ENCODE measurements at places on chromosomes 12 and 14. TPM values are rescaled to one million over a fixed set of nuclear protein-coding genes. Genes with fewer than 3 reads are reported as not detected.
A peak's percentile ranks its signal among the peaks of the same experiment; 100 is the strongest.

Gene DPPA3
- polyA plus RNA-seq: not detected

DNA sequence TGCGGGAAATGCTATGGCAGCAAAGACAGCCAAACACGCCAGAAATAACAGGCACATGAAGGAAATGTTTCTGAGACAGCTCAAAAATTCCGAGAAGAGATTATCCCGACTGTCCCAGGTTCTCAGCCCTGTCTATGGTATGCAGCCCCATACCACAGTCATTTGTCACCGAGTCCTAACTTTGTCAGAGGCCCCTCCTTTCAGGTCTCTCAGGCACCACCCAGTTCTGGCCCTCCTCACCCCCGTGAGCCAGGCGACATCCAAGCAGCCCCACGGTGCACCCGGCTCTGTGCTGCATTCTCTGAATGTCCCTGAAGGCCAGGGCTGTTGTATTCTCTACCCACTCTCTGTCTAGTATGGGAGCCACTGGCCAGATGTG, 24.0 kb downstream of the SSH1 start:
- peaks cover 8% of the 10 kb centered on the region for H3K4me1 ChIP-seq
- H3K27ac ChIP-seq: no peak overlapping the region
- H3K4me3 ChIP-seq: no peak overlapping the region
- DNase-seq: no peak
- peaks cover 4% of the 10 kb centered on the region for H3K36me3 ChIP-seq

- peak overlapping the region; percentile 21 for H3K4me3 ChIP-seq
- peaks cover 31% of the 10 kb centered on the region for H3K4me1 ChIP-seq
- DNase-seq: no peak
- peak overlapping the region; percentile 7 for H3K27ac ChIP-seq
These were observed 536.3 kb upstream of the CCDC196 start for GRCh38 chr14:65949711-65950516.

- H3K36me3 ChIP-seq: peaks cover under 1% of the 10 kb centered on the region
- no peak overlapping the region for H3K4me3 ChIP-seq
- no peak overlapping the region for H3K27ac ChIP-seq
- H3K4me1 ChIP-seq: no peaks in the 10 kb centered on the region
- DNase-seq: no peak
These were observed 291.8 kb upstream of the TBX3 start for GRCh38 chr12:114975640-114976310.

GRCh38 chr12:18683327-18684013, 54.3 kb downstream of the PLCZ1 start:
- no peak for DNase-seq
- H3K36me3 ChIP-seq: no peaks in the 10 kb centered on the region
- H3K4me1 ChIP-seq: no peaks in the 10 kb centered on the region
- no peaks in the 10 kb centered on the region for H3K27me3 ChIP-seq

Gene PLA2G1B
- 0.77 TPM for polyA plus RNA-seq

DNA sequence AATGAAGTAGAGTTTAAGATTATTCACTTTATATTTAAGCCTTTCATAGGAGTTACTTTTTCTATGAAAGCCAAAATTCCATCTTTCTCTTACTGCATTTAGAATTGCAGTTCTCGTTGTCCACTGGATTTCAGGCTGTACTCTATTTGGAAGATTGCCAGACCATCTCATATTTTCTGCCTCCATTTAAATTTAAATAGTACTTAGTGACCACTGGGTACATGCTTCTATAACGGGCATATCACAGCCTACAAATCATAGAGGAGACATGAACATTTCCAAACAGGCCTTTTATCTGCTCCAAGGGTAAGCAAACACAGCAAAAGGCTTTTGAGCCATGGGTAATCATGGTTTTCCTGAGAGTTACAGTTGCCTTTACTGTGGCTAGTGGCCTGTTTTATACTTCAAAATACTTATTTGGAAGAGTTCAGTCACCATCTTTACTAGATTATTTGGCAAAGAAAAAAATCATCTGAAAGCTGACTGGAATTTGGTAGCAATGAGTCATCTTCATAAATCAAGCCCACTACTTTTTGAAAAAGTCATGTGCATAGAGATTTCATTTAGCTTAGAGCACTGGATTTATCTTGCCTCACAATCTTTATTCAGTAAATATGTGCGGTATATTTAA, 15.7 kb downstream of the ANO6 start:
- H3K4me3 ChIP-seq: no peak overlapping the region
- H3K27ac ChIP-seq: no peak overlapping the region
- DNase-seq: no peak
- no peaks in the 10 kb centered on the region for H3K36me3 ChIP-seq

DNA sequence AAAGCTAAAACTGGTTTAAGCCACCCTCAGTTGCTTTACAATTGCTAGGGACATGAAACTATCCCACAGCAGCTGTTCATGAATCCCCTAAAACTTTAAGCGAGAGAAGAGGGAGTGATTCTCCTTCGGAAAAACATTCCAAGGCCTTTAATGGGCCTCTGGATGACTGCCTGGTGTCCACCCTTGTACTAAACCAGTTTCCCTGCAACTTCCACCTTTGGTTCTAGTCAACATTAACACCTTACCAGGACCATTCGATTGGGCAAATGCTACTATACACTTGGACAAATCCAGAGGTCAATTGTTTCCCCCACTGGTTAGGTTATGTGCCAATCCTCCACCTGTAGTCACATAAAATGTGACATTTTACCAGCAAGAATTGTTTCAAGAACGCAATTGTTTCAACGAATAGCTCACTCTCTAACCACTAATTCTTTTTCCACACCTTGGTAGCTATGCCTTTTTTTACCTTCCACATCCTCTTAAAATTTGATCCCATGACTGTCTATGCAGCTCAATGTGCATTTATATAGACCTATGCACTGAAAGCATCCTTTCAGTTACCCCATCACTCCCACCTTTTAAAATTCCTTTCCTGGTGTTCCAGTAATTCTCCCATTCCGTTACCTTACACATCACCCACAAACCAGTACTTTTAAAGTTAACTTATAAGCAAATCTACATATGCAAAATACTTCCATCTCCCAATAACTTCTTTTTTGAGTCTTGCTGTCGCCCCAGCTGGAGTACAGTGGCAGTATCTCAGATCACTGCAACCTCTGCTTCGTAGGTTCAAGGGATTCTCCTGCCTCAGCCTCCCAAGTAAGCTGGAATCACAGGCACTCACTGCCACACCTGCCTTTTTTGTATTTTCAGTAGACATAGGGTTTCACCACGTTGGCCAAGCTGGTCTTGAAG, 3.6 kb downstream of the UBC start:
- H3K27ac ChIP-seq: peak overlapping the region; percentile 33
- peaks cover 21% of the 10 kb centered on the region for H3K36me3 ChIP-seq
- H3K27me3 ChIP-seq: no peaks in the 10 kb centered on the region
- peaks cover 36% of the 10 kb centered on the region for H3K4me1 ChIP-seq
- no peak for DNase-seq

Gene MIPOL1
- not detected for polyA plus RNA-seq

DNA sequence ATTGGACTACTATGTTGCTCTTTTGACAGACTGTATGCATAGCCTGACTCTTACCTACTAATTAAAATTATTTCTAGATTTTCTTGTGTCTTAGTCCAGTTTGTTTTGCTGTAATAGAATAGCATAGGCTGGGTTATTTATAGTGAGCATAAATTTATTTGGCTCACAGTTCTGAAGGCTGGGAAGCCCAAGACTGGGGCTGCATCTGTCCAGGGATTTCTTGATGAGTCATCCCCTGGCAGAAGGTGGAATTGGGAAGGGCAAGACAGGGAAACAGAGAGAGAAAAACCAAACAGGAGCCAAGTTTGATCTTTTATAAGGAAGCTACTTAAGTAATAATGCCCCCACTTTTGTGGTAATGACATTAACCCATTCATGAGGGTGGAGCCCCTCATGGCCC, 759.2 kb upstream of the LRFN5 start:
- H3K4me3 ChIP-seq: no peak overlapping the region
- H3K36me3 ChIP-seq: no peaks in the 10 kb centered on the region
- no peaks in the 10 kb centered on the region for H3K27me3 ChIP-seq
- no peak for DNase-seq

DNA sequence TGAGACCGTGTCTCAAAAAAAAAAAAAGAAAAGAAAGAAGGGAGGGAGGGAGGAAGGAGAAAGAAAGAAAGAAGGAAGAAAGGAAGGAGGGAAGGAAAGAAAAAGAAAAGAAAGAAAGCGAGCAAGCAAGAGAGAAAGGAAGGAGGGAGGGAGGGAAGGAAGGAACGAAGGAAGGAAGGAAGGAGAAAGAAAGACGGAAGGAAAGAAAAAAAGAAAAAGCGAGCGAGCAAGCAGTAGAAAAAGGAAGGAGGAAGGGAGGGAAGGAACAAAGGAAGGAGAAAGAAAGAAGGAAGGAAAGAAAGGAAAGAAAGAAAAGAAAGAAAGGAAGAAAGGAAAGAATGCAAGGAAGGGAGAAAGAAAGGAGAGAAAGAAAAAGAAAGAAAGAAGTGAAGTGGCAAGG, 504.0 kb downstream of the GLT1D1 start:
- H3K27ac ChIP-seq: no peak overlapping the region
- no peaks in the 10 kb centered on the region for H3K4me1 ChIP-seq
- no peaks in the 10 kb centered on the region for H3K36me3 ChIP-seq
- H3K27me3 ChIP-seq: no peaks in the 10 kb centered on the region
- H3K4me3 ChIP-seq: no peak overlapping the region
- DNase-seq: no peak

DNA sequence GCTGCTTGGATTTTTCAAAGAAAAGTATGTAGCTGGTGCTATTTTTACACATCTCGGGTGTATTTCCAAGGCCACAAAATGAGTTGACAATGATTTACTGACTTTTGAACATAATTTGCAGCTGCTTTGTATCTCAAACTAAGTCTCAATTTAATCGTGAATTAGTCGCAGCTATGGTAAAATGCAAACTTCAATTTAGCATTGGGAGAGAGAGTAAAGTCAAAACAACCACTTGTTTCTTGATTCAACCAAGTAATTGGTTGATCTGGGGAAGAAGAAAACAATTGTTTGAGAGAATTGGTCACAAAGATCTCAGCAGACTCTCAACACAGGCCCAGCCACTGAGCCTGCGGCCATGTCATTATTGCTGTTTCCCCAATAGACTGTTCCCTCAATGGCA, 75.0 kb upstream of the DYRK2 start:
- H3K27ac ChIP-seq: no peak overlapping the region
- H3K4me1 ChIP-seq: peaks cover 24% of the 10 kb centered on the region
- no peak for DNase-seq
- H3K4me3 ChIP-seq: no peak overlapping the region

- DNase-seq: no peak
- no peak overlapping the region for H3K27ac ChIP-seq
- no peaks in the 10 kb centered on the region for H3K27me3 ChIP-seq
- H3K36me3 ChIP-seq: no peaks in the 10 kb centered on the region
These were observed 1112.7 kb downstream of the LRFN5 start for GRCh38 chr14:42719391-42719790.

GRCh38 chr12:87870493-87871460, 158.4 kb downstream of the C12orf50 start:
- DNase-seq: no peak
- no peaks in the 10 kb centered on the region for H3K4me1 ChIP-seq
- H3K36me3 ChIP-seq: no peaks in the 10 kb centered on the region
- peaks cover 9% of the 10 kb centered on the region for H3K27me3 ChIP-seq
- H3K27ac ChIP-seq: no peak overlapping the region

Gene DAO
- polyA plus RNA-seq: not detected

- H3K4me1 ChIP-seq: peaks cover 90% of the 10 kb centered on the region
- peaks cover 6% of the 10 kb centered on the region for H3K36me3 ChIP-seq
- no peaks in the 10 kb centered on the region for H3K27me3 ChIP-seq
- H3K4me3 ChIP-seq: peak overlapping the region; percentile 96
- peak overlapping the region; percentile 99 for H3K27ac ChIP-seq
These were observed 3.1 kb downstream of the HDAC7 start for GRCh38 chr12:47816403-47817271.

DNA sequence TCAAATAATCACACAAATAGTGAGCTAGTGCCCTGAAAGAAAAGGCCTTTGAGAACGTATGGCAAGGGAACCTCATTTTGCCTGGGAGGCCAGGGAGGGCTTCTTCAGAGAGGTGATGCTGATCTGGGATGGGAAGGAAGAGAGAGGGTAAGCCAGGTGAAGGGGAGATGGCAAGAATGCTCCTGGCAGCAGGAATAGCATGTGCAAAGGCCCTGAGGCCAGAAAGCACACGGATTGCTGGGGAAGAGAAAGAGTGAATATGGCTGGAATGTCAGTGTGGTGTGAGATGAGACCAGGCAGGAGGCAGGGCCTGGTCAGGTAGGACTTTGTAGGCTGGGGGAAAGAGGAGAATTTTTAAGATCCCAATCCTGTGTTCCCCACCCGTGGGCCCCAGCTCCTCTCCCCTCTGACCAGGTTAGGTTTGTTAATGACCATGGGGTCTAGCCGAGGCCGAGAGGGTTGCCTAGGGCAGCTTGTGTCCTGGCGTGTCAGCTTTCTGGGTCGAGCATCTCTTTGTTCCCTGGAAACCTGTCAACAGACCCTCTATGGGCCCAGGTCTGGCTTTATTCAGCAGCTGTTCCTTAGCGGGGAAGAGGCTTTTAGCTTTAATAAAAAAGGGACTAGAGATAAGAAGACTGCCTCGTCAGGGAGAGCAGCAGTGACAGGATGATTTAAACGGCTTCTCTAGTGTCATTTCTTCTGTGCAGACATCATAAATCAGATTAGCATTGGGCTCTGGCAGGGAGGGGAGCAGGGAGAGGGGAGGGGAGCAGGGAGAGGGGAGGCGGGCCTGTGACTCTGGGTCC, 123.4 kb downstream of the ADCK1 start:
- H3K4me3 ChIP-seq: no peak overlapping the region
- H3K27me3 ChIP-seq: no peaks in the 10 kb centered on the region
- no peak for DNase-seq

Gene ENDOU
- not detected for polyA plus RNA-seq

- no peaks in the 10 kb centered on the region for H3K36me3 ChIP-seq
- no peaks in the 10 kb centered on the region for H3K27me3 ChIP-seq
- no peak overlapping the region for H3K4me3 ChIP-seq
- no peak overlapping the region for H3K27ac ChIP-seq
- no peak for DNase-seq
These were observed 44.6 kb downstream of the R3HDM2 start for GRCh38 chr12:57386187-57386720.

Gene MANSC4
- not detected for polyA plus RNA-seq

DNA sequence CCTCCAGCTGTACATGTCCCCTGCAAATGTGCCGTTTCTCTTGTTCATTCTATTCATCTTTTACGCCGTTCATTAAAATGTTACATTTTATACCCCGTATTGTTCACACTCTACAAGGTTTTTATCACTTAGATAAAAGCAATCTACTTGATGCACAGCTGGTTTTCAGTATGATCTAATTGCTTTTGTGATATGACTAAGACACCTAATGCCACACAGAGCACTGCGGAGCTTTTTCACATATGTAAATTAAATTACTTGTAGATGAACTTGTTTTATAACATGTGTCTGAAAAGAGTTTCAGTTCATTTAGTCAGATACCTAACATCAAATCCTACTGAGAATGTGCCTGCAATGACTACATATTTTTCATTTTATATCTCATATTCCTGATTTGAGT, 40.9 kb upstream of the RERGL start:
- no peak overlapping the region for H3K27ac ChIP-seq
- H3K36me3 ChIP-seq: no peaks in the 10 kb centered on the region
- no peak for DNase-seq
- H3K4me3 ChIP-seq: no peak overlapping the region
- H3K27me3 ChIP-seq: no peaks in the 10 kb centered on the region
- H3K4me1 ChIP-seq: no peaks in the 10 kb centered on the region
